SK-MEL-5 (cell line): ENCODE measurements at places on chromosomes 11 and 22.

GRCh38 chr11:116285026-116285425, 487.8 kb downstream of the BUD13 start:
- DNase-seq, result no peak

GRCh38 chr11:96554236-96554820, 164.5 kb downstream of the JRKL start:
- DNase-seq, result no peak

- no peak for DNase-seq
Measured at GRCh38 chr22:45828841-45829240, 148.1 kb downstream of the WNT7B start.

GRCh38 chr11:4125141-4125540, 30.5 kb downstream of the RRM1 start:
- no peak for DNase-seq

- DNase-seq, result no peak
Measured at GRCh38 chr11:721741-722345, 15.8 kb downstream of the EPS8L2 start.

DNA sequence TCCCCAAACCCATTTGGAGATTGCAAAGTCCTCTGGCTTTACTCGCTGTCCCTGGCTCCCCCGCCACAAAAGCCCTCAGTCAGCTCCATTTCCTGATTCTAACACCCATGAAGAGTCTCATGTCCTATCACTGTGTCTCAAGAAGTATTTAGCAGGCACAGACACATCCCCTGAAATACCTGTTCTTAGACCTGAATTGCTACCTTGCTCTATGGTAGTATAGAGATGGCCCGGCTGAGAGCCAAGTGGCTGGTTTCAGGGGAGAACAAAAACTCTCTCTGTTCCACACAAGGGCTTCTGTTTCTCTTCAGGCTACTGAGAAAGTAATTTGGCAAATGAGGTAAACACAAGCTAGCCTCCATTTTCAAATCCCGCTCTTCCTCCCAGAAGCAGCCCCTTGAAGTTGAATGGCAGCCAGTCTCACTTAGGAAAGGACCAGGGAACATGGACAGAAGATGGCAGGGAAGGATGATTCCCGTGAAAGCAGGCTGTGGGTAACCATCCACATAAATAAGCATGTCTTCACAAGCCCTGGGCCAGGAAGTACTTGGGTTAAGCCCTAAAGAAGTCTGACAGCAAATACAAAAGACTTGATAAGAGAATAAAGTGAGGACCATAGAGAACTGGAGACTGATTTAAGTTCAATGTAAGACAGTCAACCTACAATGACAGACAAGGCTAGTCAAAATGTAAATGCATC, 137.8 kb downstream of the C11orf58 start:
- DNase-seq, result no peak

DNA sequence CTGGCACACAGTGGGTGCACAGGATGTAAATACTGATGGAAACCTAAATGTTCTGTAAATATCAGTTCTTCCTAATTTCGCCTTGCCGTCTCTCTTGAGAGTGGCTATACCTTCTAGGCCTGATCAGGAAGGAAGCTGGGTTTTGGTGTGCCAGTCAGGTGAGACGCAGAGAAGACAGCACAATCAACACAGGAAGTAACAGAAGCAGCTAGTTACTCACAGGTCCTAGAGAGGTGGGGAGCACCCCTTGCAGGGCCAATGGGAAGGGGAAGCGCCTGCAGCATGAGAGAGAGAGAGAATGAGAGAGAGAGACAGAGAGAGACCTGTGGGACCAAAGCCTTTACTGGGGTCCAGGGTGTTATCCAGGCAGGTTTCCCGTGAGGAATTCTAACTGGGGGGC, 80.8 kb downstream of the FBLN1 start:
- no peak for DNase-seq

- DNase-seq, result no peak
Measured at GRCh38 chr11:534396-535209, 773 bp downstream of the HRAS start.

GRCh38 chr11:102268083-102268984, 49.0 kb upstream of the BIRC3 start:
- DNase-seq, result no peak
